ENCODE measurements at places on chromosomes 13 and 19. TPM values are rescaled to one million over a fixed set of nuclear protein-coding genes. Genes with fewer than 3 reads are reported as not detected.

The ZNF728 gene
- total RNA-seq, result not detected

The CABP5 gene
- not detected for total RNA-seq

- H3K4me3 ChIP-seq, result no peak overlapping the region
- H3K4me1 ChIP-seq, result no peaks in the 10 kb centered on the region
- H3K27ac ChIP-seq, result no peak overlapping the region
- no peaks in the 10 kb centered on the region for H3K36me3 ChIP-seq
Observed at GRCh38 chr13:50401049-50401505, 385.8 kb downstream of the KCNRG start.

DNA sequence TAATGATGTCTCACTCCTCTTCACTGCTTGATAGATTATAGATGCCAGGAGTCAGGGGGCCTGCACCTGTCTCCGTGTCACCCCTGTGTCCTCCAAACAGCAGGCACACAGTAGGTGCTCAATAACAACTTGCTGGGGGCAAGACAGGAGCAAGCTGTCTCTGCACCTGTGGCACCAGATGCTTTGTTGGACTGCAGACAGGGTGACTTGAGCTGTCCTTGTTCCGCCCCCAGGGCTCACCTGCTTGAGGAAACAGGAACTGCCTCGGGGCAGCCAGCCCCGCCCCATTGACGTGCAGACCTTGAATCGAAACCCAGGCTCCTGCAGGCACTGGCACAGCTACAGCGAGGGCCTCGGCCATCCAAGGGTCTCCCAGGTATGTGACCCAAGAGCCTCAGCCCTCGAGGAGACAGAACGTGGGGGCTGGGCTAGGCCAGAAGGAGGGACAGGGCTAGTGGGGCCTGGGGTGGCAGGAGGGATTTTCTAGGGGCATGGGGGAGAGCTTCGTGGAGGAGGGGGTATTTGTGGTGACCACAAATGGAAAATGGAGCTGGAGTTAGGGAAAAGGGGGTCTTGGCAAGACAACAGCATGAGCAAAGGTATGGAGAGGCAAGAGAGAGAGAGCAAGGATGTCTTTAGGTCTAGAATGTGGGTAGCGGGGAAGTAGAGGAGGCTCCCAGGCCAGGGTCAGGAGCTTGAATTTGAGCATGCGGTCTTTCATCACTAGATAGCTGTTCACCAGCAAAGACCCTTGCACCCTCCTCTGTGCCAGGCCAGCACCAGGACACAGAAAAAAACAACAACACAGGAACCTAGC, at the start of gene HSH2D:
HSH2D (plus strand) TSS at position 287 of the 817 bp plus-strand sequence. CDS start 5,066 bp downstream, outside the sequence.
- DNase-seq, result peak; percentile 86
- no peaks in the 10 kb centered on the region for H3K36me3 ChIP-seq
- H3K4me1 ChIP-seq, result peaks cover 6% of the 10 kb centered on the region
- no peak within 1 kb of the TSS for H3K27ac ChIP-seq
- H3K4me3 ChIP-seq, result 0 out of 2 replicates have a peak within 1 kb of the TSS, but pooled peaks have one; percentile 13

DNA sequence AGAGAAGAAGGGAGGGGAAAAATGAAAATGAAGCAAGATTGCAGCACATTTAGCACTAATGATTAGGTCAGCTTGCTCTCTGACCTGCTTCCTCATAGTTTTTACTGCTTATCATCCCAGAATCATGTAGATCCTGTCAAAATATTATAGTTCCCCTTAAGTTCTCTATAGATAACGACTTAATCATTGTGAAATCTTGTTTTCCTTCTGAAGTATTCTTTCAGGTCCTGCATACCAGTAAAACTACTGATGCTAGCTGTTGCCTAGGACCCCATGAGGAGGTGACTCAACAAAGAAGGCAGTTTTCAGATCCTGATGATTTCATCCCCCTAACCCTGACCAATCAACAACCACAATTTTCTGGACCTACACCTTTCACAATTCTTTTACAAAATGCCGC, 1131.7 kb downstream of the SLITRK5 start:
- no peak overlapping the region for H3K4me3 ChIP-seq
- H3K4me1 ChIP-seq, result no peaks in the 10 kb centered on the region
- no peaks in the 10 kb centered on the region for H3K27me3 ChIP-seq

All from GM23338 (cell line).